Tibial nerve (tissue), 4 donors: ENCODE measurements at places on chromosomes 7 and 10. TPM values are rescaled to one million over a fixed set of nuclear protein-coding genes. Genes with fewer than 3 reads are reported as not detected.

PWWP2B gene
- total RNA-seq = 12.6 TPM

DNA sequence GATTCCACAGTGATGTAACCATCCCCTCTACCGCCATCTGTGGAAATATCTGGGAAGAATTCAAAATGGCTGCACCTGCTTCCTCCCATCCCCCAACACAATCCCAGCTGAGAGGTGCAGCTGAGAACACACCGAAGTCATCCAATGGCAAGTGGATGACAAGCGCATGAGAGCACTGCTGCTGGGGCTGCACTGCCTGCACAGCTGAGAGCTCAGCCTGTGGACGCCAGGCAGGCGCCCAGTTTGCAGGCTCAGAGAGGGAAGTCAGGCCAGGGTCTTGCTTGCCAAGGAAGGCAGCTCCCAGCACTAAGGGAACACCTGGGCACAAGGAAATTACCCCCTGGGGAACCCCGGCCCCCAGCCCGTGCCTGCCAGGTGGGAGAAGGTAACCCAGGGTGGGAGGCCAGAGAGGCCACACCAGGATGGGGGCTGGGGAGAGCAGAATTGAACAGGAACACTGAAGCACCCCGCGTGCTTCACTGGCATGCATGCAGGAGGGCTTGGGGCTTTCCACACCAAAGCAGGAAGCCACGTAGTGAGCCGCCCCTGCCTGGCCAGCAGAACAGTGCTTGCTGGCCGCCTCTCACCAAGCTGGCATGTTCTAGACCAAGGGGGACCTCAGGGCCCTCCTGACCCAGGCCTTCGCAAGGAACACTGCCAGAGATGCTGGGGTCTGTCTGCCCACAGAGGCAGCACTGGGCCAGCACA is 46.2 kb downstream of the FAM53B start:
- DNase-seq = no peak

GRCh38 chr10:114683593-114683992 is 25.5 kb upstream of the ABLIM1 start:
- DNase-seq = no peak

DNA sequence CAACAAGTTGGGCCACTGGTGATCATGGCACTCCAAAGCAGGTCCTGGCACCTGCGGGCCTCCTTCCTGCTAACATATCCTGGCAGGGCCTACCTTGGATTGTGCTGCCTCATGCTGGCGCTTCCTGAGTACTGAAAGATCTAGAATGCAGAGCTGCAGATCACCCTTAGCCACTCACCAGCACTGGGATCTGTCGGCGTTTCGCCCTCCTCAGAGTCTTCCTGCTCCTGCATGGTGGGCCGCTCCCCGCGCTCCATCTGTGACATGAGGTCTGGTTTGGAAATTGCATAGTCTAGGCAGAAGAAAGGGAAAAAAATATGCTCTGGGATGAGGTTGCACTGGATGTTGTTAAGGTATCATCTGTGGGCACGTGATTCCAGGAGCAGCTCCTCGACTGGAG is 10.0 kb downstream of the ZNF777 start:
- no peak for DNase-seq

DNA sequence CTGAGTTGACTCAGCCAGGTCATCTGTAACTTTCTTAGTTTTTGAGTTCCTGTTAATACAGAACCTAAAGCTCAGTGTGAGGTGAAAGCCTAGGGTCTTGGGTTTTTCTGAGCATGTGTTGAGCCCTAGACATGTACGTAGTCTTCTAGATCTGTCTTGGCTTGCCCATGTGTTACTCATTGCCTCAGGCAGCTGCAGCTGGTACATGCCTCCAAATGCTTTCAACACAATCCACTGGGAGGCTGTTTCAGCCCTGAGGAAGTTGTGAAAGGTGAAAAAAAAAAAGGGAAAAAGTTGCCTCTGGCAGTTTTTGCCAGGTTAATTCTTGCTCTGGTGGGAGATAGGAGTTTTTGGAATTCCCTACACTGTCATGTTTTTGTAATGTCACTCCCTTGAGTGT is 134.6 kb downstream of the RNF216 start:
- no peak for DNase-seq

- DNase-seq = no peak
Observed at GRCh38 chr7:26624839-26625238, 239.6 kb downstream of the SKAP2 start.

DNA sequence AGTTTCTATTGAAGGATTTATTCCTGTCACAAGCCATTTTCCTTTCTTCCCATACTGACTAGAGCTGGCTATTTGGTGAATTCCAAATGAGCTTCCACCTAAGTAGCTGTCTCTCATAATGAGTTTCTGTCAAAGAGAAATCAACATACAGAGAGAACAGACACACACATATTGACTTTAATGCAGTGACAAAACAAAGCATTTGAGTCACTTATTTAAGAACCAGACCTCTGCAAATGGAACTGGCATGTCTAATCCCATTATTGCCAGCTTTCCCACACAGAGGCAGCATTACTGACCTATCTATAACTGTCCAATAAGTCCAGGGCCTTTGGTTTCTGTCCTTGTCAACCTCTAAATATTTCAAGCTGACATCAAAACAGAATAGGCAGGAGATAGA is 179.3 kb upstream of the CSTF2T start:
- no peak for DNase-seq

GRCh38 chr10:30456266-30456665 is 22.3 kb downstream of the MAP3K8 start:
- DNase-seq = no peak

GRCh38 chr10:79306644-79307220 is 40.5 kb upstream of the PPIF start:
- no peak for DNase-seq

DNA sequence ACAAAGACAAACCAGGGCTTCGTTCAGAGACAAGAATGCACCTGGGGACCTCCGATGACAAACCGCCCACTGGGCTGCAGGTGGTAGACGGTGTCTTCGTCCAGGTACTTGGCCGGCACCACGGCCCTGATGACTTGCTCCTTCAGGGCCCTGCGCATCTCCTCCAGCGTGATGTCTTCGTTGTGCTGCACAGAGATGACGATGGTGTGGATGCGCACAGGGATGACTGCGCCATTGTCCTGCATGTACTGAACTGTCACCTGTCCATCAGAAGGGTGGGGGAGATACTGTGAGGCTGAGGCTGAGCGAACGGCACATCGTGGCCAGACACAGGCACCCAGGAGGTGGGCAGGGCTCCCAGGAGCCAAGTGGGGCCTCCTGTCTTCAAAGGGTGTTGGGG is 13.1 kb downstream of the MAT1A start:
- no peak for DNase-seq

RPEL1 gene
- not detected for total RNA-seq

- DNase-seq = no peak
Observed at GRCh38 chr10:74451127-74451829, 300.3 kb downstream of the ADK start.

GRCh38 chr7:7812112-7812511 is 93.7 kb upstream of the RPA3 start:
- no peak for DNase-seq

ATOH7 gene
- not detected for total RNA-seq

GRCh38 chr10:22017283-22018020 is 13.9 kb upstream of the DNAJC1 start:
- no peak for DNase-seq

PKD2L1 gene
- total RNA-seq = not detected
